Activated T-helper 1 cell treated with anti-CD3 and anti-CD28 coated beads, Interleukin-12 subunit alpha, Interleukin-12 subunit beta, Interleukin-2, Interleukin-4 antibody, amounts not matched to agents 30 ng/mL and 10 ng/mL and 1 ng/mL, durations not matched to agents 14 hours and 24 hours and 36 hours (primary cell): ENCODE measurements at places on chromosomes 7 and 10. TPM values are rescaled to one million over a fixed set of nuclear protein-coding genes. Genes with fewer than 3 reads are reported as not detected.

DNA sequence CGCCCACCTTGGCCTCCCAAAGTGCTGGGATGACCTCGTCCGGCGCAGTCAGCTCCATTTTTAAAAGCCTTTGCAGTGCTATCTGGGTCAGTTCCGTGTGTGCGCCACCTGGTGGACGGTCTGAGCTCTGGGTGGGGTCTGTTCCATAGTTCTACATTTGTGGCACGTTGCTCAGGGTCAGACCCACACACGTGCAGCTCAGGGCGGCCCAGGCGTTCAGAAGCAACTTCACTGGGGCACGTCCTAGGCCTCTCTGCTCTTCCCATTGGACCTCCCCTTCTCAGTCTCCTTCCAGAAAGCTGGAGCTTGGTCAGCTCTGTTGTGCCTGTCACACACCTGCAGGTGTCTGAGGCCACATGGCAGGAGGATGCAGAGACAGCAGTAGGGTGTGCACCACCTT, 137.9 kb downstream of the DNAJB6 start:
- no peak for DNase-seq

DNA sequence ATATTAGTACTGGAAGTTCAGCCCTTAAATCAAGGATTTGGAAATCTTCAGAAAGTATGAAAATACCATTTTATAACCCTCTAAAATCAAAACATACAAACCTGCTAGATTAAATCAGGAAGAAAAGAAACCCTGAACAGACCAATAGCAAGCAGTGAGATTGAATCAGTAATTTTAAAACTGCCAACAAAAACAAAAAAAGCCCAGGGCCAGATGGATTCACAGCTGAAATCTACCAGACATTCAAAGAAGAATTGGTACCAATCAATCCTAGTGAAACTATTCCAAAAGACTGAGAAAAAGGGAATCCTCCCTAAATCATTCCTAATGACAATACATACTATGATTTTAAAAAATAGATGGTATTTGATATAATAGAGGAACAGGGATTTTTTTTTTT, 70.1 kb downstream of the MCU start:
- no peak for DNase-seq

DNA sequence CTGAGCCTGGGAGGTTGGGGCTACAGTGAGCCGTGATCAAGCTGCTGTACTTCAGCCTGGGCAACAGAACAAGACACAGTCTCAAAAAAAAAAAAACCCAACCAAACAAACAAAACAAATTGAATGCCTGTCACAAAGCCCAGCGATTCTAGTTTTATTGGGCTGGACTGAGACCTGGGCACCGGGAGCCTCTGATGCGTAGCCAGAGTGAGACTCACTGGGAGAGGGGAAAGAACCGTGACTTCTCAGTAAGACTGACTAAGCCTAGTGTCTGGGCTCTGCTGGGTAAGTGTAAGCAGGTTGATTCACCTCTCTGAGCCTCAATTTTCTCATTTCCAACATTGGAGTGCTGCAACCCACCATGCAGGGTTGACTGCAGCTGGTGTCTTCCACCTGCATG, 10.1 kb upstream of the LEP start:
- no peak for DNase-seq

DNA sequence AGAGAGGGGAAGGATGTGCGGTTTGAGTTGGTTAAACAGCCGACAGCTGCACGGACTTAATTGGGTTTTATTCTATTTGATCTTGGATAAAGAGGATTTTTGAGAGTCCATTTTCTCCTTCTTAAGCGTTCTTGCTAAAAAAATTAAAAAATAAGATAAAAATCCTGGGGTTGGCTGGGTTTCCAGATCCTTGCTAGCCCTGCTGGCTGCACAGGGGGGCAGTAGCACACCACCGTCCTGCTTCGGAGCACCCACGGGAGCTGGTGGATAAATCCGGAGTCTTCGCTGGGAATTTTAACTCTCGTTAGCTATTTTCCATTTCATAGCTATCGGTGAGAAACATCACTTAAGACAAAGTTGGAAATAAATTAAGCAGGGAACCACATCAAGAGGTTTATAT, 792.0 kb downstream of the TYW1 start:
- no peak for DNase-seq

- no peak for DNase-seq
Observed at GRCh38 chr10:17780727-17781126, 28.4 kb upstream of the MRC1 start.

- DNase-seq: no peak
Observed at GRCh38 chr7:79332091-79332490, 121.4 kb downstream of the MAGI2 start.

The PDIA4 gene
- 132 and 142 TPM in 2 replicates for total RNA-seq

The PFKFB3 gene
- 90.3 and 93.8 TPM in 2 replicates for total RNA-seq

The CTTNBP2 gene
- total RNA-seq: not detected in 2 replicates

DNA sequence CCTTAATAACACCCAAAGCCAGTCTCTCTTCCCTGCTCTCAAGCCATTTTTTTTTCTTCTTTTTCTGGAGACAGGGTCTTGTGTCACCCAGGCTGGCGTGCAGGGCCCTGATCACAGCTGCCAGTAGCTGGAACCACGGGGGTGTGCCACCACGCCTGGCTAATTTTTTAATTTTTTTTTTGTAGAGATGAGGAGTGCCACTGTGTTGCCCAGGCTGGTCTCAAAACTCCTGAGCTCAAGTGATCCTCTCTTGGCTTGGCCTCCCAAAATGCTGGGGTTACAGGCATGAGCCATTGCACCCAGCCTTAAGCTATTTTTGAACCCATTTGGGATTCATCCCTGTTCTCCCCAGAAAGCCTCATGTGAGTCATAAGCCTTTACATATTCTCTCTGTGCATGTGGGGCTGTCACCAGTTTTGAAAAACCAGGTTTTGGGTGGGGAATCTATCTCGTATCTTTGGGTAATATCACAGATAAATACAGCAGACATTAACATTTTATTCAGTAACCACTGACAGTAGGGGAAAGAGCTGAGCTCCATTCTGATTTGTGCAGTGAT, 15.5 kb downstream of the ZNF487 start:
- DNase-seq: no peak

DNA sequence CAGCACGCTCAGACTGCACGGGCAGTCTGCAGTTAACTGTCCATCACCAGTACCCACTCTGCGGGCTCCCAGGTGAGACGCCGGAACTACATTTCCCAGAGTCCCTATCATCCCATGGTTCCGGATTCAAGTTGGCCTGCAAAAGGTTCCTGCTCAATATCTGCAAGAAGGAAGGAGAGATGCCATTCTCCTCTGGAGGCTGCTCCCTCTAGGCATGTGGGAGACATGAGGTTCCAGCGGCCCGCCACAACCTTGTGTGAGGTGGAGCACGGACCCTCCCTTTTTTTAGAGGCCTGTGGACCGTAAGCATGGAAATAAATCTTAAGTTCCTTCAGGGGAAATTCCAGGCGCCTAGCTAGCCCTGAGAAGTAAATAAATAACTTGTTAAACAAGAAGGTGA, 29.7 kb downstream of the NUP42 start:
- DNase-seq: no peak

DNA sequence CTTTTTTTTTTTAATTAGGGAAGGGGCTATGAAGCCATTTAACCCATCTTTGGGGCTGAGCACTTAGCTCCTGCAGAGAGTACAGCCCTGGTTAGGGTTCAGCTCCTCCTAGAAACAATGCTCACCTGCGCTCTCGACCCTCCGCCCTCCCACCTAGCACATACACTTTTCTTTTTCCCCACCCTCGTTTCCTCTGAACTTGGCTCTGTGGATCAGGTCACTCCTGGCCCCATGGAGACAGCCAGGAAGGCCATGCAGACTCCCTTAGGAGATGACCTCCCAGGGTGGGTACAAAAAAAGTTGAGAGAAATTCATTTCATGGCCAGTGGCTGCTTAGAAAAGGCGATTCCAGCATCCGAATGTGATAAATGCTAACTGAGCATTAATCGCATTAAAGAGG, 15.8 kb downstream of the PAX2 start:
- no peak for DNase-seq

The HECW1 gene
- total RNA-seq: not detected in 2 replicates

The PVRIG gene
- 30.5 and 31.2 TPM in 2 replicates for total RNA-seq

DNA sequence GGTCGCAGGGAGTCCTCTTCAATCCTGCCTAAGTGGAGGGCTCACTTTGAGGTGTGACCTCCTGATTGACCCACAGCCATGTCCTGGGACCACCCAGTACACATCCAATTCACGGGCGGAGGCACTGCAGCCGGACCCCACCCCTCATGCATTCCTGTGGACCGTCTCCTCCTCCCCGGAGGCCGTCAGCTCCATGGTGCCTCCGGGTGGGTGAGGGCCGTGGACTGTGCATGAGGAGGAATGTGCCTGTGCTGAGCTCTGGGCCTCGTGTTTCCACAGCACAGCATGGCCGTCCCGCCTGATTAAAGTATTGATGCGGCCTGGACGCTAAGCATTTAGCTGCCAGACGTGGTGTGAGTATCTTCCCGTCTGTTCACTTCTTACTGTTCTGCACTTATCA, 52.8 kb downstream of the CFAP46 start:
- no peak for DNase-seq

DNA sequence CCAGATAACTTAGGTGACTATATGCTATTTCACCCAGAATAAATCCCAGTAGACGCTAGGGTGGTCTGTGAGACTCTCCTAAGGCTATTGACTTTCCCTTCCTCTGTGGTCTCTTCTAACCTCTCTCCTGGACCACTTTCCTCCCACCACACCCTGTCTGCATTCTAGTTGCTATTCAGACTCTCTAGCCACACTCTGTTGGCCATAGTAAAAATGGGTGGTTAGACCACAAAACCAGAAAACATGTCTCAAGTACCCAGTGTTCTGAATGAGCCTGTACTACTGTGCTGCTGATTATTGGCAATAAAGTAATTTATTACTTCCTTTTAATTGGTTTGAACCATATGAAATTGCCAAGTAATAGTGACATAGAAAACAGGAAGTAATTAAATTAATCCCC, 240.8 kb downstream of the KIF20B start:
- no peak for DNase-seq

DNA sequence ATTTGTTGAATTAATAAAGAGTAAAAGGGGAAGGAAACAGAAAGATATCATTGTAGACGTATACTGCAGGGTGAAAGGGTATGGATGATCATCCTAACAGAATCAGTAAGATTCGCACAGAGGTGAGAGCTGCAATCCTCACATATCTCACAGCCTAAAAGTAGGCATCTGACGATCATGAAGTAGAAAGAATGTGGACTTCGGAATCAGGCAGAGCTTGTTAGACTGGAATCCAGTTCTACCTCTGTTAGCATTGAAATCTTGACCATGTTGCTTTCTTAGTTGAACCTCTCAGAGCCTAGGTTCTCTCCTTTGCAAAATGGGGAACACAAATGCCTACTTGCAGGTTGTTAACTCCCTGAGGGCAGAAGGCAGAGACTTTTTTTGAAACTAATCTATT, 320.0 kb upstream of the C7orf33 start:
- DNase-seq: no peak

The DUS4L gene
- total RNA-seq: 11.8 and 13.5 TPM in 2 replicates

The IFIT3 gene
- 0.83 and 0.91 TPM in 2 replicates for total RNA-seq

DNA sequence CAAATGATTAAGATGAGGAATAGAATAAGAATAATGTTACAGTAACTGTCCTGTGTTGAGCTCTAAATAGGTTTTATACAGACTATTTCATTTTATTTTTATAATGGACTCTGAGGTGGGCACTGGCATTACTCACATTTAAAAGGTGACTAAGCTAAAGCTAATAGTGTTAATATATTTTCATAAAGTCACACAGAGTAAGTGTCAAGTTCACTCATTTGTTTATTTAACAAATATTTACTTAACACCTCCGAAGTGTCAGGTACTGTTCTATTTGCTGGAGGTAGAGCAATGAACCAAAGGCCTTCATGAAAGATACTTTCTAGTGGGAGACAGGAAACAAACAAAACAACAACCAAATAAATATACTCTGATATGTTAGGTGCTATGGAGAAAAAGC, 44.0 kb downstream of the ASB4 start:
- DNase-seq: no peak

The CNTNAP2 gene
- not detected in 2 replicates for total RNA-seq

DNA sequence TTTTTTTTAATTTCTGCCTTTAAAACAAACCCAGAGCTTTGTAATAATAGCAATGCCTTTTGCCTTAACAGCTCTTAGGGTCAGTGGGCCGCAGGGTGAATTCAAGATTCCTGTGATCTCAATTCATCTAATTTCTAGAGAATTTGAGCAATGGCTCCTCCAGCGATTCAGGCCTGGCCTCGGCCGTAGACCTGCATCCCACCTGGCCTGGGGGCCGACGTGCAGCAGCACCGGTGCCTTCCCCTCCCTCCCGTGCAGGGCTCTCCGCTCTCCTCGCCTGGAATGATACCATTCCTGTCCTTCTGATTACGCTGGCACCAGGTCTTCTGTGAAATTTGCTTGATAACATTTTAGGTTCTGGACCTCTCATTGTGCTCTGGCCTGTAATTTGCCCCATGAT, 172.5 kb downstream of the ADARB2 start:
- DNase-seq: no peak

DNA sequence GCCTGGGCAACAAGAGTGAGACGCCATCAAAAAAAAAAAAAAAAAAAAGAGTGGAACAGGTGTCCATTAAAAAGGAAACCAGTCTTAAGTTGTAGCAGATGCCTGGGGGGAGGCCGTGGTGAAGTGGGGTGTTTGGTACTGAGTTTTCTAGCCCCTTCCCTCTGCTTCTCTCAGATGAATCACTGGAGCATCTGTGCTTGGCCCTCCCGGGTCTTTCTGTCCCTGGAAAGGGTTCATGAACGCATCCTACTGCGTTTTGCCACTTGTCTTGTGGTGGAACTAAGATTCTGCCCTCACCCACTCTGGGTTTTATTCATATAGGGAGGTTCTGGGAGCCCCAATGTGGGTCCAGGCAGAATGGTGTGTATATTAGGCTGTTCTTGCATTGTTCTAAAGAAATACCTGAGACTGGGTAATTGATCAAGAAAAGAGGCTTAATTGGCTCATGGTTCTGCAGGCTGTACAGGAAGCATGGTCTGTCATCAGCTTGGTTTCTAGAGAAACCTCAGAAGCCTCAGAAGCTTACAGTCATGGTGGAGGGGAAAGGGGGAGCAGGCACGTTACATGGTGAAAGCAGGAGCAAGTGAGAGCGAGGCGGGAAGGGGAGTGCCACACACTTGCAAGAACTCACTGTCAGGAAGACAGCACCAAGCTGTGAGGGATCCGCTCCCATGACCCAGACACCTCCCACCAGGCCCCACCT, 63.5 kb downstream of the CAMK1D start:
- DNase-seq: peak; percentile 44

The CRTAC1 gene
- not detected in 2 replicates for total RNA-seq

DNA sequence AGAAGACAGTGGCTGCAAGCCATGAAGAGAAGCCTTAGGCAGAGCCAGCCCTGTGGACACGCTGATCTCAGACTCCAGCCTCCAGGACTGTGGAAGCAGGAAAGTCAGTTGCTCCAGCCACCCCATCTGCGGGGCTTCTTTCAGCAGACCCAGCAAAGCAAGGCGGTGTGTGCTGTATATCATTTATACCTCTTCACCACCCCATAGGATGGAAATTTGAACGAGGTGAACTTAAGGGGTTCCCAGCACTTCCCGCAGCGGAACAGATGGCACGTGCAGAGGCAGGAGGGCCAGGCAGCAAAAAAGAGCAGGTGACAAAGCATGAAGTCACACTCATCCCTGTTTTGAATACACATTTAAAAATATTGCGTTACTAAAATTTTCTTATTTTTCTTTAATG, 159.4 kb downstream of the ADARB2 start:
- DNase-seq: no peak

- DNase-seq: no peak
Observed at GRCh38 chr10:113552701-113553100, at the start of gene HABP2. TSS of gene HABP2 (plus strand) at chr10:113553053. CDS start at chr10:113553122, 69 bp downstream.

- no peak for DNase-seq
Observed at GRCh38 chr10:86217371-86218080, 149.1 kb downstream of the GRID1 start.
